ENCODE measurements at places on chromosomes 7 and 10. TPM values are rescaled to one million over a fixed set of nuclear protein-coding genes. Genes with fewer than 3 reads are reported as not detected.

- no peak overlapping the region for H3K4me3 ChIP-seq
- H3K27me3 ChIP-seq, result no peaks in the 10 kb centered on the region
- H3K36me3 ChIP-seq, result no peaks in the 10 kb centered on the region
- peaks cover 6% of the 10 kb centered on the region for H3K4me1 ChIP-seq
These were observed 36.7 kb downstream of the BTBD16 start for GRCh38 chr10:122307669-122308416.

DNA sequence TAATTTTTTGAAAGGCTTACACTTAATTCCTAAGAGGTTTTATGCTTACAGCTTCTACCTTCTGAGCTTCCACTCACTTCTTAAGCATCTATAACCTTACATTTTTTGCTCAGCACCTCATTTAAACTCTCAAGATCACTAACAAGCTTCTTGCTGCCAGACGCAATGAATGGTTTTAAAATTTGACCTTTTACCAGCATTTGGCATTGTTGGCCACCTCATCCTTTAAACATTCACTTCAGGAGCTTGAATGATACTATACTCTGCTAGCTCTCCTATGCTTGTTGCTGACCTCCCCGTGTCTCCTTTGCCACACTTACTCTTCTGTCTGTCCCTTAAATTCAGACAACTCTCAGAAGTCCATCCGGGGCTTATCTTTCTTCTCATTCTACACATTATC lies 37.7 kb upstream of the ODAD2 start:
- no peak for DNase-seq
- H3K27me3 ChIP-seq, result no peaks in the 10 kb centered on the region
- H3K4me1 ChIP-seq, result no peaks in the 10 kb centered on the region
- no peak overlapping the region for H3K27ac ChIP-seq

- H3K4me3 ChIP-seq, result no peak overlapping the region
- peak overlapping the region; percentile 13 for H3K27ac ChIP-seq
- DNase-seq, result no peak
These were observed 1.8 kb downstream of the ZNF248 start for GRCh38 chr10:37855636-37856035.

GRCh38 chr7:109003742-109004141 lies 434.1 kb downstream of the DNAJB9 start:
- no peak for DNase-seq
- no peak overlapping the region for H3K27ac ChIP-seq
- H3K36me3 ChIP-seq, result no peaks in the 10 kb centered on the region
- H3K4me1 ChIP-seq, result no peaks in the 10 kb centered on the region
- H3K4me3 ChIP-seq, result no peak overlapping the region

DNA sequence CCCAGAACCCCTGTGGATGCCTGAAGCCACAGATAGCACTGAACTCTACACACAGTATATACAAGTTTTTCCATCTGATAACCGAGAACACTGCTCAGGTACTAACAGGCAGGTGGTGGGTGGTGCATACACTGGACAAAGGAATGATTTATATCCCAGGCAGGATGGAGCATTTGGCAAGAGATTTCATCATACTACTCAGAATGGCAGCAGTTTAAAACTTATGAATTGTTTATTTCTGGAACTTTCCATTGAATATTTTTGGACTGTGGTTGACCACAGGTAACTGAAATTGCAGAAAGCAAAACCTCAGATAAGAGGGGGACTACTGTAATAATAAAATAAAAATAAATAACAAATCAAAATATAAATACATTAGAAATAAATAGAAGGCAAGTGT lies 10.9 kb upstream of the KCNMA1 start:
- no peaks in the 10 kb centered on the region for H3K4me1 ChIP-seq
- no peak overlapping the region for H3K4me3 ChIP-seq
- H3K27me3 ChIP-seq, result no peaks in the 10 kb centered on the region
- no peak overlapping the region for H3K27ac ChIP-seq
- no peaks in the 10 kb centered on the region for H3K36me3 ChIP-seq
- DNase-seq, result no peak

DNA sequence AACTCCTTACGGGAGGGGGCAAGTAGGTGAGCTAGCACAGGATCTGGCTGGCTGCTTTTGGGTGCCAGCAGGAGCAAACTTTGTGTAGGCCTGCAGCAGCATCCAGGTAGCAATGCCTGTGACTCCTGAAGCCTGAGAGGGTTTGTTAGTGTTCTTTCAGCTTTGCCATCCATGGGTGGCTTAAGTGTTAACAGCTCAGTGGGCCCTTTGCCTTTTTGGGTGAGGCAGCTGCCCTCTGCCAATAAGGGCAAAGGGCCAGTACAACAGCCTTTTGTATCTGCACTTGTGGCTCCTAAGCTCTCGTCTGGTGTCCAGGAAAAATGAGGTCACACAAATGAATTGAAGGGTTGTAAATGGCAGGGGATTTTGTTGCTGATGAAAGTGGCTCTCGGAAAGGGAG lies 359.0 kb upstream of the CHRM2 start:
- H3K4me3 ChIP-seq, result no peak overlapping the region
- H3K27me3 ChIP-seq, result no peaks in the 10 kb centered on the region
- H3K36me3 ChIP-seq, result no peaks in the 10 kb centered on the region
- no peak for DNase-seq

DNA sequence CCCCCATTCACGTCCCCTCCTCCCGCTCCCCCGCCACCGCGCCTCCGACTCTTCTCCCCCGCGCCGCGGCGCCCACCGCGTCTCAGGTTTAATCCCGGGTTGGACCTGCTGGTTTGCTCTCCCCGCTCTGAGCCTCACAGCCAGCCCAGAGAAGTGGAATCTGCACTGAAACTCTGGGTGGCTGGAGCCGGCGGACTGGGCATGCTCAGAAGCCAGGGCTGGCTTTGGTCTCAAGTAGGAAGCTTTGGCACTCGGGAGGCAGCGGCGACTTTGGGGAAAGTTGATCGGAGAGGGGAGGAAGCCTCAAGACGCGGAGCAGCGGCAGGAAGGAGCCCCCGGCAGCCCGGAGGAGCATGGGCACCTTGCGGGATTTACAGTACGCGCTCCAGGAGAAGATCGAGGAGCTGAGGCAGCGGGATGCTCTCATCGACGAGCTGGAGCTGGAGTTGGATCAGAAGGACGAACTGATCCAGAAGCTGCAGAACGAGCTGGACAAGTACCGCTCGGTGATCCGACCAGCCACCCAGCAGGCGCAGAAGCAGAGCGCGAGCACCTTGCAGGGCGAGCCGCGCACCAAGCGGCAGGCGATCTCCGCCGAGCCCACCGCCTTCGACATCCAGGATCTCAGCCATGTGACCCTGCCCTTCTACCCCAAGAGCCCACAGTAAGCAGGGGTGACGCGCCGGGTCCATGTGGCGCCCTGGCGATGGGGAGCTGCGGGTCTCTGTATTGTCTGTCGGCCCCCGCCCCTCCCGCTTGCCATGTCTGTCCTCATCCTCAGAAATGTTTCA lies at the start of gene PRKG1:
Gene PRKG1 (plus strand): TSS at position 250 of the 791 bp plus-strand sequence.
- H3K27ac ChIP-seq, result peak within 1 kb of the TSS; percentile 93
- H3K4me3 ChIP-seq, result peak within 1 kb of the TSS; percentile 72
- peak; percentile 81 for DNase-seq
- no peaks in the 10 kb centered on the region for H3K36me3 ChIP-seq
- H3K27me3 ChIP-seq, result no peaks in the 10 kb centered on the region

- H3K36me3 ChIP-seq, result no peaks in the 10 kb centered on the region
- H3K27me3 ChIP-seq, result no peaks in the 10 kb centered on the region
- DNase-seq, result no peak
- peaks cover 16% of the 10 kb centered on the region for H3K4me1 ChIP-seq
- H3K4me3 ChIP-seq, result no peak overlapping the region
- H3K27ac ChIP-seq, result peak overlapping the region; percentile 17
These were observed 10.1 kb downstream of the LIMK1 start for GRCh38 chr7:74093671-74094223.

GRCh38 chr7:95906851-95907250 lies 134.5 kb downstream of the DYNC1I1 start:
- no peak overlapping the region for H3K27ac ChIP-seq
- no peak overlapping the region for H3K4me3 ChIP-seq
- no peaks in the 10 kb centered on the region for H3K4me1 ChIP-seq

GRCh38 chr7:128322040-128322643 lies 21.6 kb downstream of the RBM28 start:
- no peaks in the 10 kb centered on the region for H3K36me3 ChIP-seq
- no peak overlapping the region for H3K4me3 ChIP-seq
- no peaks in the 10 kb centered on the region for H3K27me3 ChIP-seq
- DNase-seq, result no peak
- H3K4me1 ChIP-seq, result no peaks in the 10 kb centered on the region

- no peaks in the 10 kb centered on the region for H3K4me1 ChIP-seq
- H3K36me3 ChIP-seq, result no peaks in the 10 kb centered on the region
- no peak overlapping the region for H3K4me3 ChIP-seq
- no peak for DNase-seq
- no peak overlapping the region for H3K27ac ChIP-seq
These were observed 20.8 kb upstream of the UCN3 start for GRCh38 chr10:5343979-5344378.

DNA sequence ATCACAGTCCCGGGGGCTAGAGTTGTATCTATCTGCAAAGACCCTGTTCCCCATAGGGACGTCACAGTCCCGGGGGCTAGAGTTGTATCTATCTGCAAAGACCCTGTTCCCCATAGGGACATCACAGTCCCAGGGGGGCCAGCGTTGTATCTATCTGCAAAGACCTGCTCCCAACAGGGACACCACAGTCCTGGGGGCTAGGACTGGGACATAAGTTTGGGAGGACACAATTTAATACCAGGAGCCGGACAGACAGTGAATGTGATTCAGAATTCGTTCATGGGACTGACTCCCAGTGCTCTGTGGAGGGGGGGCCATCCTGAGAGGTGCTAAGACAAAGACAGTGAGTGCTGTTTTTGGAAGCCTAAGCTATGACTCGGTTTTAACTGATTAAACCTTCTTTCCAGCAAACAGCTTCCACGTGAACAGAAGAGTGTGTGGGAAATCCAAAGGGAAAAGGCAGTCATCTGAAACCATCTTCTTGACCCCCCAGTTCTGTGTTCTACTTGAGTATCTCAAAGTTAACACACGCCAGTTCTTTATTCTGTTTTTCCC lies 153.0 kb downstream of the DIP2C start:
- DNase-seq, result no peak
- H3K36me3 ChIP-seq, result no peaks in the 10 kb centered on the region
- no peaks in the 10 kb centered on the region for H3K27me3 ChIP-seq
- H3K4me3 ChIP-seq, result no peak overlapping the region
- H3K4me1 ChIP-seq, result peaks cover 8% of the 10 kb centered on the region

- H3K4me1 ChIP-seq, result peaks cover 7% of the 10 kb centered on the region
- no peaks in the 10 kb centered on the region for H3K27me3 ChIP-seq
- no peak overlapping the region for H3K27ac ChIP-seq
- DNase-seq, result peak; percentile 48
These were observed 53.7 kb upstream of the KDM7A start for GRCh38 chr7:140230516-140230860.

DNA sequence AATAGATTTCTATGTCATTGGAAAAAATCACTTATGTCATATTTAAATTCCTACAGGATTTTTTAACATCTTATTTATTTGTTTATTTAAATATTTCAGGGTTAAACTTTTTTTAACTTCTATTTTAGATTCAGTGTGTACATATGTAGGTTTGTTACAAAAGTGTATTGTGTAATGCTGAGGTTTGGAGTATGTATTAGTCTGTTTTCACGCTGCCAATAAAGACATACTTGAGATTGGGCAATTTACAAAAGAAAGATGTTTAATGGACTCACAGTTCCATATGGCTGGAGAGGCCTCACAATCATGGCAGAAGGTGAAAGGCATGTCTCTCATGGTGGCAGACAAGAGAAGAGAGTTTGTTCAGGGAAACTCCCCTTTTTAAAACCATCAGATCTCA lies 65.4 kb downstream of the MGAM2 start:
- H3K36me3 ChIP-seq, result no peaks in the 10 kb centered on the region
- no peak overlapping the region for H3K4me3 ChIP-seq
- H3K27ac ChIP-seq, result no peak overlapping the region
- no peaks in the 10 kb centered on the region for H3K4me1 ChIP-seq
- DNase-seq, result no peak
- no peaks in the 10 kb centered on the region for H3K27me3 ChIP-seq

- H3K4me3 ChIP-seq, result no peak overlapping the region
- DNase-seq, result no peak
- no peaks in the 10 kb centered on the region for H3K36me3 ChIP-seq
- H3K27me3 ChIP-seq, result no peaks in the 10 kb centered on the region
- no peak overlapping the region for H3K27ac ChIP-seq
- no peaks in the 10 kb centered on the region for H3K4me1 ChIP-seq
These were observed 118.7 kb downstream of the ZNF365 start for GRCh38 chr10:62492870-62493180.

- no peak for DNase-seq
- no peaks in the 10 kb centered on the region for H3K36me3 ChIP-seq
- no peaks in the 10 kb centered on the region for H3K27me3 ChIP-seq
- no peaks in the 10 kb centered on the region for H3K4me1 ChIP-seq
- H3K27ac ChIP-seq, result no peak overlapping the region
These were observed 515.8 kb upstream of the MKI67 start for GRCh38 chr10:128642023-128642422.

The COL28A1 gene
- 9.2 TPM for total RNA-seq

The C10orf90 gene
- 10.3 TPM for total RNA-seq

The FAM237B gene
- not detected for total RNA-seq

The LAMB4 gene
- 3.0 TPM for total RNA-seq

The ADIRF gene
- 35.0 TPM for total RNA-seq

The TMEM236 gene
- total RNA-seq, result 0.47 TPM

The CC2D2B gene
- total RNA-seq, result 7.7 TPM

All from testis (tissue), 5 donors.